Mesenchymal stem cell (in vitro differentiated cells and primary cell): ENCODE measurements at places on chromosomes 4 and X.
A peak's percentile ranks its signal among the peaks of the same experiment; 100 is the strongest.

- no peak for DNase-seq
Measured at GRCh38 chrX:48559636-48560035, 14.6 kb upstream of the RBM3 start.

GRCh38 chr4:154158361-154159155, 333.0 kb downstream of the DCHS2 start:
- no peak for DNase-seq

DNA sequence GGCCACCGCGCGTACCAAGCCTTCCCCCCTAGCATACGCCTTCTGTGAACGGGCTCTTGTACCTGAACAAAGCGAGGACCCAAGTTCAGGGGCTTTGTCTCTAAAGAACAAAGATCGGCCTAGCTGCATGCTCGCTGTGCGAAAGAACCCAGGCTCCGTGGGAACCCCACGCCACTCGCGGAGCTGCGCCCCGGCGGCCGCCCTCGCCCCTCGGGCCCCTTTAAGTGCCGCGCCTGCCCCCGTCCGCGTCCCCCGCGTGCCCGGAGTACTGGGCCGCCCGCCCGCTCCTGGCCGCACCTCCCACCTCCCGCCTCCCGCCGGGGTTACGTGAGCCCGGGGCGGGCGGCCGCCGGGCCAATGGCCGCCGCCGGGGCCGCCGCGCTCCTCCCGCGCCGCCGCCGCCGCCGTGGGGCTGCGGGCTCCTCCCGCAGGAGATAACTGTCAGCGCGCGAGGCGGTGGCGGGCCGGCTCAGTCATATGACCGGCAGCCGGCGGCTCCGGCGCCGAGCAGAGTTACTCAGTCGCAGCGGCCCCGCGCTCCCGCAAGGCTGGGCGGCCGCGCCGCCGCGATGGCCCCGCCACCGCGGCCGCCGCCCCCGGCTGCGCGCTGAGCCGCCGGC, at the start of gene FNIP2:
TSS of gene FNIP2 (plus strand) at position 472 of the 620 bp plus-strand sequence. CDS start 187 bp downstream, outside the sequence.
- peak; percentile 82 for DNase-seq

DNA sequence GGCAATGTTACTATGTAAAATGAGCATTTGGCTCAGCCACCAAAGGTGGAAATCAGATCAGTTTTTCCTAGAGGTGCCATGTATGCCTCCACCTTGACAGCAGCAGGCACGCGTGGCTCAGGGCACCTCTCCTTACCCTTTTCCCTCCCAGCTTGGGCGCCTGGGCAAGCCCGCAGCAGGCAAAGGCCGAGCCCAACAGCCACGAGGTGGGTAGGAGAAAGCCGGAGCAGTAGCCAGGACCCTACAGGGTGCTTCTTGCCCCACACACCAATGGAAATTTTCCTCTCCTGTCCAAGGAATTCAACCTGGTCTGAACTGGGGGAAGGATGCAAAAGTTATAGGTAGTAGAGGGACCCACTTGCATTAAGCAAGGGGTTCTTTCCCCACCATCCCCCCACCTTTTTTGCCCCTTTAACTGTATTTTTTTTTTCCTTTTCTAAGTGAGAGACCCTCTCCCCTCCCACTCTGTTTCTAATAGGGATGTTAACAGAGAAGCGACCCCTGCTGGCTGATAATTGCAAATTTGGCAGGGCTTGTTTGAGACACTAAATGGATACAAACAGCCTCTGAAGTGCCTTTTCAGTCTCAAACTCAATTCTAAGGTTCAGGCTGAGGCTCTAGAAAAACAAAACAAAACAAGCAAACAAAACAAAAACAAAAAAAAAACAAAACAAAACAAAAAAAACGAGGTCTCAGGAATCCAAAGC, 895.1 kb downstream of the PCDH18 start:
- peak; percentile 12 for DNase-seq

GRCh38 chr4:71240094-71240493, 98.7 kb upstream of the SLC4A4 start:
- no peak for DNase-seq

- no peak for DNase-seq
Measured at GRCh38 chrX:148380650-148381561, 119.5 kb upstream of the AFF2 start.

- no peak for DNase-seq
Measured at GRCh38 chr4:127501103-127501502, 131.7 kb upstream of the INTU start.

DNA sequence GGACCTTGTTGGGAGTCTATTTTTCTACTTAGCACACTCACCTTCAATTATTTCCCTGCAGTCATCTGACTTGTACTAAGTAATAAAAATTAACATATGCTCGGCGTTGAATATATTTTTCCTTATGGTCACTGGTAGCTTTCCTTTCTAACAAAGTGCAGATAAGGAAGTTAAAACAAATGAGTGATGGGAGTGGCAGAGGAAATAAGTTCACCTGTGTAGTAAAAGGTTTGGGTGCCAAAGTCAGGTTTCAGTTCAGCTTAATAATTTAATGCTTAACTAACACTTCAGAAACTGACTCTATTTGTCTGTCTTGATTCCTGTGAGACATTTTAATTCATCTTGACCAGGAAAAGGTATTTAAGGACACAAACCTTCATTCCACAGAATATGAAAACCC, 184.4 kb downstream of the PCDH7 start:
- no peak for DNase-seq

DNA sequence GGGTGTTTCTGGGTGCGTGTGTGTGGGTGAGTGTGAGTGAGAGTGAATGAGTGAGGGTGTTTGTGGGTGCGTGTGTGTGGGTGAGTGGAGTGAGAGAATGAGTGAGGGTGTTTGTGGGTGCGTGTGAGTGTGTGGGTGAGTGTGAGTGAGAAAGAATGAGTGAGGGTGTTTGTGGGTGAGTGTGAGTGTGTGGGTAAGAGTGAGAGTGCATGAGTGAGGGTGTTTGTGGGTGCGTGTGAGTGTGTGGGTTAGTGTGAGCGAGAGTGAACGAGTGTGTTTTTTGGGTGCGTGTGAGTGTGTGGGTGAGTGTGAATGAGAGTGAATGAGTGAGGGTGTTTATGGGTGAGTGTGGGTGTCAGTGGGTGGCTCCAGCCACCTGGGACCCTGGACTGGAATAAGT, 1676.1 kb upstream of the TENM3 start:
- no peak for DNase-seq

DNA sequence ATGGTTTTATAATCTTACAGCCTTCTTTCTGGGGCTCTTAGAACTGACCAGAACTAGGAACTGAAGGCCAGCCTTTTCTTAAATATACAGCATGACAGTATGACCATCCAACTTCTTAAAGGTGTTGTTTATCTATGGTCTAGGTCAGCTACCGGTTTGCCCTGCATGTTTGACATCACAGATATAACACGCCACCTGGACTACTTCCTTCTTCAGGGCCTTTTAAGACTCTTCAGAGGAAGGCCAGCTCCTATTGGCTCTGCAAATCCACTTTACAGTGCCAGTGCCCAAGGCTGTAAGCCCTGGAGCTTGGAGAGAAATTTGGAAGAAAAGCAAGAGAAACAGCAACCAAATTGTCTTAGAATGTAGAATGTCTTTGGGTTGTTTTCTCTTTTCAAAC, 185.5 kb downstream of the MGST2 start:
- no peak for DNase-seq

GRCh38 chrX:41875142-41875541, 48.2 kb downstream of the CASK start:
- peak; percentile 64 for DNase-seq

DNA sequence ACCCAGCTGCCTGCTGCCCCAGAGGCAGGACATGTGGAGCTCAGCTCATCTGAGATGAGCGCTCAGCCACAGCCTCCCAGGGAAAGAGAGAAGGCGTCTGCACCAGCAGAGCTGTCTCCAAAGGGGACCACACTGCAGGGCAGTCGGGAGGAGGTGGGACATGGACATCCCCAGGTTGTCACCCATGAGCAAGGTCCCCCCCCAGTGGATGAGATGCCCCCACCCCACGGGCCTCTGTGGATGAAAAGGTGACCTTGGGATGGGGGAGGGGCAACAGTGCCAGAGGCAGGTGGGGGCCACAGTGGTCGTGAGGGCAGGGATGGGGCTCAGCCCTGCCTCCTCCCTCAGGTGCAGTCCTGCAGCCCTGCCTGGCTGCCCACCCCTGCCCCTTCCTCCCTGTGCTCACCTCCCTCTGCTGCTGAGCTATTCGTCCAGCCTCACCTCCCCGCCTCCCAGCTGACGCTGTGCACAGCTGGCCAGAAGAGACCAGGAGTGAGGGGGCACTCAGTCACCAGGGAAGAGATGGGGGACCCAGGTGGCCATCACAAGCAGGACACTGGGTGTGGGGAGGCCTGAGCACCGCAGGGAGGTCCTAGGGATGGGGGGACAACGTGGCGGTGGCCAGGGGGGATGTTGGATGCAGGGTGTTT, 9.3 kb downstream of the NKX1-1 start:
- DNase-seq = no peak

GRCh38 chrX:23803931-23804381, 21.0 kb downstream of the SAT1 start:
- DNase-seq = peak; percentile 75

DNA sequence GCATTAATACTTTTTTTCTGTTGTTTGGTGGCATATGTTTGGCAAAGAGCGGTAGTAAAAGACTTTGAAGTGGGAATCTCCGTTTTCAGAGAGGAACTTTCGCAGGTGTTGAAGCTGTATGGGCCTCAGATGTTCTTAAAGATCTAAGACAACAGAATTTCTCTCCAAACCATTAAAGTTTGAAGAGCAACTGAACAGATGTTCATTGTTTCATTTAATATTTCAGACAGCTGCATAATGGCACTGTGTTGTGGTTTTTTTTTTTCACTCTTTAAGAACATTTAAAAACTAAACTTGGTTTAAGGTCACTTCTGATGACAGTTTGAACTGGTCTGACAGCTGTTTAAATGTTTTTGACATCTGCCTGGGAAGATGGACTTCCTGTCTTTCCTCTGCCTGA, 882.7 kb upstream of the PCDH10 start:
- no peak for DNase-seq

DNA sequence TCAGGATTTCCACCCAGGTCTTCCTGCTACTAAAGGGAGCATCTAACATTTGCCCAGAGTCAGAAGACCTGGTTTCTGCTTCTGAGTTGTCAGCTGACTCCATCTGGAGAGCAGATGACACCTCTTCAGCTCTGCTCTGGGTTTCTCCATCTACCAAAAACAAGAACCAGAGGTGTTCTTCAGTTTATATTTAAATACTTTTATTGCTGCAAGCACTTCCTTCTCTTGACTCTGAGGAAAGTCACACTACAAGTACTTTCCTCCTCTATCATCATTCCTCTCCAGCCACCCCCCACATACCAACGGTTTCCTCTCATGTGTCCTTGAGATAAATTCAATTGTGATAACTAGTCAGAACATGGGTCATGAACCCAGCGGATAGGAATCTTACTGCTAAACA, 88.4 kb downstream of the PPP3CA start:
- DNase-seq = no peak

DNA sequence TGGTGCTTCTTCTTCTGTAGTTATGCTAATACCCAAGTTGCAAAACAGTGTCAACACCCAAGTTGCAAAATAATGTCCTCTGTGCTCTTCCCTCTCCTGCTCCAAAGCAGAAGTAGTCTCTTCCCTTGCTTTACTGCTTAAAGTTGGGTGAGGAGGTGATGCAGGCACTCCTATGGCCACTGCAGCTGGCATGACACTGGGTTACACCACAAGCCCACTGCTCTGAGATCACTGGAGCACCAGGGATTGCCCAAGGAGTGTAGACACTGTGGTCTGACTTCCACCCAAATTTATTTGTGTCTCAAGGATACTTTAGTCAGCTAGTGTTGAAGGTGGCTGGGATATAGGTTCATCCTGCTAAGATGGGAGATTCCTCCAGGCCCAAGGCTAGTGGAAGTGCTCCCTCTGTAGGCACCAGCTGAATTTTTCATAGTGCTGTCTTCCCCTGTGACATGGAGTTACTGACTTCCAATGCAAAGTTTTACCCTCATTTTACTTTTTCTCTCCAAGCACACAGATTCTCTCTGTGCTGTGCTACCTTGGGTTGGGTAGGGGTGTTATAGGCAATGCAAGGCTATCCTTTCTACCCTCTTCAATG, 196.2 kb upstream of the TENT5D start:
- DNase-seq = no peak

GRCh38 chr4:180953572-180953971, 1289.6 kb upstream of the TENM3 start:
- no peak for DNase-seq

GRCh38 chr4:183610613-183611012, 48.4 kb downstream of the RWDD4 start:
- DNase-seq = no peak

DNA sequence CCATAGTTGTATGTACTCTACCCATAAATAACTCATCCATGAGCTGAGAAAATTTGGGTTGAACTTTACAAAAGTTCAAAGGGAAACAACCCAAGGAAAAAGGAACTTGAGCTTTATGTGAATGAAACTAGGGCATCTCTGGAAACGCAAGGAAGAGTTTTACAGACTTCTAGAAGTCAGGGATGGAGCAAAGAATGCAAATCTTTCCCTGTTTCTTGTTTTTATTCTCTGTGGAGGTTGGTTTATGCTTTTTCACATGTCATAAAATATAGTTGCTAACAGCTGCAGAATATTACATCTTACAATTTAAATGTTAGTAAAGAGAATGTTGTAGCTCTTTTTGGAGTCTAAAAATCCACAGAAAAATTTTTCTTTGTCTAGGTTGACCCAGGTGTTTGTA, 754.1 kb downstream of the PCDH7 start:
- DNase-seq = no peak

- DNase-seq = peak; percentile 18
Measured at GRCh38 chr4:23324021-23324690, 565.7 kb downstream of the PPARGC1A start.

- no peak for DNase-seq
Measured at GRCh38 chr4:48997962-48998361, 11.9 kb downstream of the CWH43 start.

DNA sequence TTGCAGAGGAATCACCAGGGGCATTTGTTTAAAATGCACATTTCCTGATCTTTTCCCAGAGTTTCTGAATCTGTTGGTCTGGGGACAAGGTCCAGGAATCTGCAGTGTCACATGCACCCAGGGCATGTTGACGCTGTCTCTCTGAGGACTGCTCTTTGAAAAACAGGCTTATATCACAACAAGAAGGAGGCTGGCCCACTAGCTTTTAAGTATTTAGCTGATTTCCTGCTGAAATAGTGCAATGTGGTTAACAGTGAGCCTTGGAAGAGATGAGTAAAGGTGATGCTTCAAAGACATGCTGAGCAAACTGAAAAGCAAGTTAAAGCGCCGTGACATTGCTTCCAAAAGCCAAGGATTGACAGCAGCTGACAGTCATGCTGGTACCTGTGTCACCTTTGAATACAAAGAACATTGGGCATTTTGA, 18.6 kb upstream of the SEPSECS start:
- DNase-seq = no peak
